Endothelial cell of coronary artery (primary cell): ENCODE measurements at places on chromosomes 4 and X. TPM values are rescaled to one million over a fixed set of nuclear protein-coding genes. Genes with fewer than 3 reads are reported as not detected.

Gene DTHD1
- total RNA-seq = not detected in 2 replicates

Gene ADH7
- not detected in 2 replicates for total RNA-seq

Gene FATE1
- total RNA-seq = not detected in 2 replicates

Gene NEXMIF
- not detected in 2 replicates for total RNA-seq

Gene SLC49A3
- total RNA-seq = 1.7 and 3.3 TPM in 2 replicates

Gene CACNA1F
- total RNA-seq = under 0.01 TPM in 1 of 2 replicates, not detected in the other

Gene MYL5
- total RNA-seq = 12.0 and 14.0 TPM in 2 replicates

Gene JCHAIN
- not detected in 2 replicates for total RNA-seq

Gene TRIM61
- 0.19 TPM in 1 of 2 replicates, not detected in the other for total RNA-seq

Gene NOX1
- 0.09 TPM in 1 of 2 replicates, not detected in the other for total RNA-seq

Gene CRMP1
- total RNA-seq = under 0.01 TPM in 2 replicates

Gene CLRN2
- not detected in 2 replicates for total RNA-seq

Gene TSPAN5
- 29.6 and 37.4 TPM in 2 replicates for total RNA-seq

Gene MTCP1
- 11.9 and 14.9 TPM in 2 replicates for total RNA-seq

Gene AFM
- total RNA-seq = not detected in 2 replicates

Gene THAP6
- 3.5 and 7.8 TPM in 2 replicates for total RNA-seq

Gene CPZ
- total RNA-seq = 1.2 TPM in 1 of 2 replicates, not detected in the other

Gene UBL4A
- total RNA-seq = 32.7 and 47.2 TPM in 2 replicates

Gene GPRASP1
- 0.99 and 2.2 TPM in 2 replicates for total RNA-seq

Gene CXCL1
- total RNA-seq = 19.2 and 33.4 TPM in 2 replicates

Gene MAP3K15
- total RNA-seq = 0.09 TPM in 2 replicates

Gene CXXC4
- total RNA-seq = under 0.01 TPM in 1 of 2 replicates, not detected in the other

Gene MEPE
- total RNA-seq = not detected in 2 replicates

Gene ZFYVE28
- total RNA-seq = 4.0 and 12.3 TPM in 2 replicates

Gene SPACA5
- not detected in 2 replicates for total RNA-seq

Gene FGA
- total RNA-seq = not detected in 2 replicates

Gene FIP1L1
- 48.9 and 50.0 TPM in 2 replicates for total RNA-seq

Gene TRIML2
- total RNA-seq = not detected in 2 replicates

Gene COX7B2
- not detected in 2 replicates for total RNA-seq

Gene SLC25A53
- total RNA-seq = 12.0 and 12.5 TPM in 2 replicates

Gene CYBB
- not detected in 2 replicates for total RNA-seq

Gene CXorf49
- total RNA-seq = not detected in 2 replicates

Gene P2RY8
- not detected in 2 replicates for total RNA-seq

Gene GBA3
- not detected in 2 replicates for total RNA-seq

Gene BEND2
- not detected in 2 replicates for total RNA-seq

Gene NPY5R
- not detected in 2 replicates for total RNA-seq

Gene TNIP3
- total RNA-seq = 0.36 and 0.94 TPM in 2 replicates

Gene NRK
- 0.18 and 0.28 TPM in 2 replicates for total RNA-seq

Gene SPARCL1
- 1.3 TPM in 1 of 2 replicates, not detected in the other for total RNA-seq

Gene ABCG2
- 1.7 and 14.0 TPM in 2 replicates for total RNA-seq

Gene ODAPH
- total RNA-seq = not detected in 2 replicates

Gene PNCK
- total RNA-seq = 0.09 TPM in 1 of 2 replicates, not detected in the other

Gene CT45A10
- not detected in 2 replicates for total RNA-seq

Gene GSX2
- not detected in 2 replicates for total RNA-seq

Gene VCX
- total RNA-seq = not detected in 2 replicates

Gene IQSEC2
- 3.1 and 3.8 TPM in 2 replicates for total RNA-seq

Gene HTRA3
- total RNA-seq = 0.72 and 12.0 TPM in 2 replicates

Gene LRP2BP
- total RNA-seq = 0.45 and 0.47 TPM in 2 replicates
